Liver (tissue), 10 donors: ENCODE measurements at places on chromosomes 12 and 14. TPM values are rescaled to one million over a fixed set of nuclear protein-coding genes. Genes with fewer than 3 reads are reported as not detected.

DNA sequence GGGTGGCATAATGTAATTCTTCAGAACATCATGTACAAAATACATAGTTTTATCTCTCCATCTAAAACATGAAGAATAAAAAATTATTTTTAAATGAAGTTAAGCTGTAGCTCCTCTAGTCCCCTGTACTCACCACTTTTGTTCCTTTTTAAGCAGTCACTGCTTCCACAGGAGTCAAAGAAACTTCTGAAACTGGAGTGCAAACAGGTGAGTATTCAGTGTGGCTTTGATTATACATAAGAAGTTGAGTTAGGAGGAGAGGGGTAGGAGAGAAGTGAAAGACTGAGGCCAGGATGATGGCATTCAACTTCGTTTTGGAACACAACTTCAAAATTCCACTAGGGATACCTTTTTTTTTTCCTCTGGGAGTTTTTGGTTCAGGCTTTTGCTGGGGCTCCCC lies 131.4 kb upstream of the CNTN1 start:
- DNase-seq, result no peak

ZBTB39 gene
- total RNA-seq, result 3.6 TPM

RESF1 gene
- total RNA-seq, result 41.4 TPM

GRCh38 chr12:69821032-69821455 lies 4.0 kb upstream of the MYRFL start:
- no peak for DNase-seq

GRCh38 chr12:40287369-40287975 lies 62.7 kb downstream of the LRRK2 start:
- DNase-seq, result no peak

ADAM21 gene
- not detected for total RNA-seq

DNA sequence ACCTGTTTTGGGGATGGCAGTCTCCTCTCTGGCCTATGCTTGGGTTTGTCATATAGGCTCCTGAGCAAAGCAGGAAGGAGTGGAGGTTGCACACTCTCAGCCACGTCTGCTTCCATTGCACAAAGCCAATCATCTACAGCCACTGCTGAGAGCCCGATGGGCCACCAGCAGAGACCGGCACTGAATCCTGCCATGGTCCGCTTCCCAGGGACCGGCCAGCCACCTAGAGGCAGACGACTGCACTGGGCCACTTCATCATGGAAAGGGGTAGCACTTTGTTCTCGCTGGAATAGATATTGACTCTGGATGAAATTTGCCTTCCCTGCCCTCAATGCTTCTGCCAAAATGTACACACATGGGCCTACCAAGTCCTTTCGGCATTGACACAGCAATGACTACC lies 22.3 kb downstream of the DLK1 start:
- no peak for DNase-seq

DNA sequence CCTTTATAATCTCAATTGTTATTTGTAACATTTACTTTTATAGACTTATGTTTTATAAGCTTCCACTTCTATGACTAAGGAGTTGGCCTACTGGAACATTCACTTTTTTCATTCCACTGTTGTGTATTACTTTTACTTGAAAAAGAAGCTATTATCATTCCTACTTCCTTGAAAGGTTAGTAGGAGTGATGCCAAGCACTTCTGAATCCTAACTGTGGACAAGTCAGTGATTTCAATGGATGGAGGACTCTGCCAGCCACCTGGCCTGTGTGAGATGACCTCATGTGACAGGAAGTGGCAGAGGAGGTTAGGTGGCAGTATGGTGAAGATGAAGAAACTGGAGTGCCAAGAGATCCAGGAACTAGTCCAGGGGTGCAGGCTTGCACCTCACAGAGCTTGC lies 46.0 kb downstream of the TECPR2 start:
- no peak for DNase-seq

DNA sequence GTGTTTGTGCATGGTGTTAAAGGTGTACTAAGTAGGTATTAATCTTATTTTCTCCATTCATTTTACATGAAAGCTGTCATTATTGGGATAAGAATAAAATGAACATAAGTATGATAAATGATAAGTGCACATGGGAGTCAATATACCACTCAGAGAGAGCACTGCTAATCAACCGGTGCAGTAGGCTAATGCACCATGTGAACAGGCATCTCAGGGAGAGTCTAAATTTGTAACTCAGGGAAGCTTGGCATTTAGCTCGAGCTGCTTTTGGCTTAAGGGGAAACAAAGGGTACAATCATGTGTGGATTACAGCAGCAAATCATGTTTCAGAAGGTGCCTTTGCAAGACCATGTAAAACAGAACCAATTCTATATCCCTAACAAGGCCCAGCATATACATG lies 127.4 kb downstream of the MGST1 start:
- DNase-seq, result no peak

- no peak for DNase-seq
Observed at GRCh38 chr12:65280306-65280705, 1.8 kb downstream of the MSRB3 start.

GRCh38 chr12:64383675-64384074 lies 6.9 kb downstream of the C12orf56 start:
- no peak for DNase-seq

DNA sequence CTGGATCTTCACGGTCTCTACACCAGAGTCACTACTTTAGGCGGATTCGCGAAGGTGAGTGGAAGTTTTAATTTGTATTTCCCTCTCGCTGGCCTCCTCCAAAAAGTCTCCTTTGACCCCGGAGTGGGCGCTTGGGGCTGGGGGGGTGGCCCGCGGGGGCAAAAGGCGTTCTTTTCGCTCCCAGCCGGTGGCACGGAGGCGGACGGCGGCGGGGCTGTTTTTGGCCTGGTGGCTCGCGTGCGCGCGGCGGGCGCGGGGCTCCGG lies 510 bp downstream of the ARID2 start:
- DNase-seq, result peak; percentile 69

ANKRD33 gene
- not detected for total RNA-seq

DNA sequence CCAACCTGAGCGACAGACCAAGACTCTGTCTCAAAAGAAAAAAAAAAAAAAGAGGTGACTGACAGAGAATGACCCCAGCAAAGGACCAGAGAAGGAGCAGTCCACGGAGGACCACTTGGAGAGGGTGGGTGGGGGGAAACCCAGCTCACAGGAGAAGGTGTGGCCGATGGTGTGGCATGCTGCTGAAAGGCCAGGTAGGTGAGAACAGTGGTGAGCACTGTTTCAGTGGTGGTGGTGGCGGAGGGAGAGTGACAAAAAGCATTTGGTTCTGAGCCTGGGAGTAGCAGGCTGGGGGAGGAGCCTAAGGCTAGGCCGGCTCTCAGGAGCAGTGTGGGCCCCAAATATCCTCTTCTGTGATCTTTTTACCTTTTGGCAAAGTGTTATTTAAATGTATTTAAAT lies 63.8 kb downstream of the IRF2BPL start:
- no peak for DNase-seq

DNA sequence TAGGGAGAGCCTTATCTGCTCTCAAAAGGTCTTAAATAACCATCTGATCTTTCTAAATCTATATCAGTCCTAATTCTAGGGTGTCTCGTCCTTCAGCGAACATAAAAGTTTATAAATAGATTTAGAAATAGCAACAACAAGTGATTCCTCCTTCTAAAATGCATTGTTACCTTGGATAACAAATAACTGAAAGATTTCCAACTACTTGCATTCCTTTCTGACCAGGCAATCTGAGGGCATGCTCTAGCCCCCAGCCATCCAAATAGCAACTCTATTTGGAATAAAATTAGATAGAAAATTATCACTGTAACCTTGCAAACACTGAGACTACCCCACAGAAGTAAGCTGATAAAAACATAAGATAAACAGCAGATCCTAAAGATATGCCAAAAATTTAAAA lies 21.8 kb upstream of the KRR1 start:
- DNase-seq, result no peak
